ENCODE measurements at places on chromosomes 3 and 15. TPM values are rescaled to one million over a fixed set of nuclear protein-coding genes. Genes with fewer than 3 reads are reported as not detected.

UNC13C gene
- total RNA-seq: 0.21 TPM

IL16 gene
- 5.1 TPM for total RNA-seq

ATR gene
- 10.6 TPM for total RNA-seq

ELL3 gene
- 2.0 TPM for total RNA-seq

PP2D1 gene
- not detected for total RNA-seq

PLXNB1 gene
- 51.4 TPM for total RNA-seq

IL17RE gene
- total RNA-seq: 1.1 TPM

GTF2E1 gene
- 11.9 TPM for total RNA-seq

CHRNB4 gene
- not detected for total RNA-seq

ZDHHC19 gene
- not detected for total RNA-seq

C2CD4A gene
- total RNA-seq: not detected

PLSCR2 gene
- 0.23 TPM for total RNA-seq

HTR3E gene
- not detected for total RNA-seq

BFSP2 gene
- total RNA-seq: not detected

ECE2 gene
- total RNA-seq: 6.6 TPM

CCR5 gene
- total RNA-seq: 1.7 TPM

RNF111 gene
- total RNA-seq: 29.4 TPM

TFRC gene
- 64.1 TPM for total RNA-seq

FAM107A gene
- 55.9 TPM for total RNA-seq

FOXL2NB gene
- total RNA-seq: not detected

GPR149 gene
- not detected for total RNA-seq

TIGIT gene
- 0.53 TPM for total RNA-seq

CD47 gene
- 53.5 TPM for total RNA-seq

NMB gene
- total RNA-seq: 1.9 TPM

SEMA3B gene
- 19.2 TPM for total RNA-seq

PAQR5 gene
- 1.4 TPM for total RNA-seq

TMEM207 gene
- not detected for total RNA-seq

HRG gene
- total RNA-seq: 0.22 TPM

DLG1 gene
- total RNA-seq: 51.1 TPM

TMOD2 gene
- 17.8 TPM for total RNA-seq

P2RY14 gene
- total RNA-seq: 1.3 TPM

SEMA3G gene
- 4.7 TPM for total RNA-seq

PRTG gene
- total RNA-seq: 0.60 TPM

ANKRD34C gene
- total RNA-seq: not detected

ANO10 gene
- 16.5 TPM for total RNA-seq

CISH gene
- 10.2 TPM for total RNA-seq

MAGEL2 gene
- total RNA-seq: 0.14 TPM

SLC22A14 gene
- 0.17 TPM for total RNA-seq

ACP3 gene
- total RNA-seq: 2.1 TPM

TM4SF1 gene
- total RNA-seq: 70.8 TPM

AHSG gene
- not detected for total RNA-seq

CCR1 gene
- 5.8 TPM for total RNA-seq

MYO5C gene
- total RNA-seq: 3.9 TPM

CCDC191 gene
- total RNA-seq: 2.3 TPM

STAC gene
- total RNA-seq: not detected

AMIGO3 gene
- total RNA-seq: not detected

CCDC39 gene
- total RNA-seq: not detected

ADAMTS17 gene
- 2.6 TPM for total RNA-seq

Data from right cardiac atrium (tissue), 5 donors.